Psoas muscle (tissue), 8 donors: ENCODE measurements at places on chromosomes 1 and 21. TPM values are rescaled to one million over a fixed set of nuclear protein-coding genes. Genes with fewer than 3 reads are reported as not detected.
A peak's percentile ranks its signal among the peaks of the same experiment; 100 is the strongest.

CYYR1 gene
- total RNA-seq: 7.1 TPM

LCE6A gene
- not detected for total RNA-seq

PLA2G2C gene
- not detected for total RNA-seq

MMEL1 gene
- total RNA-seq: not detected

KIF17 gene
- total RNA-seq: 1.1 TPM

EEIG2 gene
- total RNA-seq: 0.90 TPM

OR6K3 gene
- not detected for total RNA-seq

PPIAL4G gene
- total RNA-seq: not detected

- no peak overlapping the region for H3K27ac ChIP-seq
- no peak for DNase-seq
- H3K4me1 ChIP-seq: no peaks in the 10 kb centered on the region
- no peak overlapping the region for H3K4me3 ChIP-seq
- no peaks in the 10 kb centered on the region for H3K36me3 ChIP-seq
Measured at GRCh38 chr21:25375675-25376074, 231.6 kb downstream of the MRPL39 start.

DNA sequence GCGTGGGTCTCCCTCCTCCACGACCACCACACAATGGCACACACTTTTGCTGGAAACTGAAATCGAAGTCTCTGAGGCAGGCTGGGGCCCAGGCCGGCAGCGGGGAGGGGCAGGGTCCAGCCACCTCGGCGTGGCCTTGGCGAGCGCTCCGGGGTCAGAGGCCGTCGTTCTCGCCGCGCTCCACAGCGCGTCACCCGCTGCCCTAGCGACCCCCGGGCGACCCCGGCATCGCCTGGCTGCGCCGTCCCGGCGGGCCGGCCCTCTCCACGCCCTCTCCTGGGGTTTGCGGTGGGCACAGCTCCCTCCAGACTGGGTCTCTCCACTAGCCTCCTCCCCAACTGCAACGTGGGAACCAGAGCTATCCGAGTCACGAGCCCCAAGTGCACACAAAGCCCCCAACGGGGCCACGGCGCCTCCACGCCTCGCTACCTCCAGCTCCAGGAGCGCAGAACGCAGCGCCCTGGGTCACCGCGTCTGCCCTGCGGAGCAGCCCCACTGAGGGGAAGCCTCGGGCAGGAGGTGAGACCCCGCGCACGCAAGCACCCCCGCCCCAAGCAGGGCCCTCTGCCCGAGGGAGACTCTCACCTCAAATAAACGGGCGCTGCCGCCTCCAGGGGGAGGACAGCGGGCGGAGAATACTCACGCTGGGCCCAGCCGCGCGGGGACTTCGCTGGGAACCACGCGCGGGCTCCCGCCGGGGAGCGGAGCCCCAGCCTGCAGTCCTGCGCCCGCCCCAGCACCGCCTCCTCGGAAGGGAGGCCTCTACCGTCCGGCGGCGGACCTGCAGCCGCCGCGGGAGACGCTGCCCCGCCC lies 134.0 kb upstream of the BARHL2 start:
- H3K4me3 ChIP-seq: peak overlapping the region; percentile 98
- no peaks in the 10 kb centered on the region for H3K36me3 ChIP-seq
- no peaks in the 10 kb centered on the region for H3K27me3 ChIP-seq
- peak; percentile 85 for DNase-seq
- H3K27ac ChIP-seq: peak overlapping the region; percentile 46

GRCh38 chr21:31286621-31287020 lies 57.4 kb downstream of the TIAM1 start:
- no peak for DNase-seq
- no peaks in the 10 kb centered on the region for H3K4me1 ChIP-seq
- no peaks in the 10 kb centered on the region for H3K27me3 ChIP-seq
- H3K27ac ChIP-seq: no peak overlapping the region

GRCh38 chr1:202056644-202057334 lies 46.4 kb downstream of the ELF3 start:
- no peaks in the 10 kb centered on the region for H3K27me3 ChIP-seq
- DNase-seq: no peak
- no peak overlapping the region for H3K27ac ChIP-seq
- H3K4me1 ChIP-seq: no peaks in the 10 kb centered on the region
- no peaks in the 10 kb centered on the region for H3K36me3 ChIP-seq

DNA sequence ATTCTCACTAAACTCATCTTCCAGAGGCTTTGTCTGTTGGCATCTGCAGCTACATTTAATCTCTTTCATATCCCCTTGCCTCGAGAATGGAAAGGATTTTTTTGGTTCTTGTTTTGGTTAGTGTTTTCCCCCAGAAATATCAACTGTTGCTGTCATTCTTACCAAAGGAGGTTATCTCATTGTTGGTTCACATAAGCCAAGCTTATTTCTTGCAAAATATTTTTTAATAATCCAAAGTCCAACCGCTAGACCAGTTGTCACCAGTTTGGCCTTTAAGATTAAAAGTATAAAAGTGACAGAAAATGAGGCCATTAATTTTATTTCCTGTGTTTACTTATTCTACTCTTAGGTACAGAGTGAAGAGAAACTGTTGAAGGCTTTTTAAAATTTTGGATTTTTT lies 66.5 kb upstream of the PROX1 start:
- no peak for DNase-seq
- no peaks in the 10 kb centered on the region for H3K4me1 ChIP-seq
- no peaks in the 10 kb centered on the region for H3K27me3 ChIP-seq
- no peak overlapping the region for H3K4me3 ChIP-seq
- H3K36me3 ChIP-seq: no peaks in the 10 kb centered on the region
- no peak overlapping the region for H3K27ac ChIP-seq

- H3K27me3 ChIP-seq: peaks cover 10% of the 10 kb centered on the region
- no peak overlapping the region for H3K27ac ChIP-seq
- DNase-seq: no peak
- H3K4me3 ChIP-seq: no peak overlapping the region
- H3K36me3 ChIP-seq: no peaks in the 10 kb centered on the region
Measured at GRCh38 chr1:18397641-18398040, 83.1 kb upstream of the KLHDC7A start.

DNA sequence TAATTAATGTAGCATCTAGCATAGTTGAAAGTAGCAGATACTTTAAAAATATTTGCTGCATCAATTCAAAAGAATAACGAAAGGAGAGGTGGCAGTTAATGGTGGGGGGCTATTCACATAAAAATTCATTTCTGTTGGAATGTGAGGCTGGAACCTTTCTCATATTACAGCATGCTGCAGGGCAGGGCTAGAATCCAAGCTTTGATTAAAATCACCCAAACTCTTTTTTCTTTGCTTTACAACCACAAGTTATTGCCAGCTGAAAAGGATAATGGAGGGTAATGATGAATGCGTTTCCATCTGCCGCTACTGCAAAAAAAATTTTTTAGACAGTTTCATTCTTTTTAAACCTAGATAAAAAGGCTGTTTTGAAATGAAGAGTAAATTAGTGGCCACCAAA lies 9.8 kb downstream of the DISP1 start:
- H3K27ac ChIP-seq: no peak overlapping the region
- no peak for DNase-seq
- H3K4me1 ChIP-seq: peaks cover 5% of the 10 kb centered on the region
- no peaks in the 10 kb centered on the region for H3K36me3 ChIP-seq

- H3K27ac ChIP-seq: no peak overlapping the region
- no peaks in the 10 kb centered on the region for H3K36me3 ChIP-seq
- H3K27me3 ChIP-seq: no peaks in the 10 kb centered on the region
- no peak for DNase-seq
- peaks cover 13% of the 10 kb centered on the region for H3K4me1 ChIP-seq
- no peak overlapping the region for H3K4me3 ChIP-seq
Measured at GRCh38 chr1:183291802-183292514, 105.9 kb downstream of the LAMC2 start.

GRCh38 chr1:12275370-12275769 lies 45.5 kb downstream of the VPS13D start:
- H3K4me1 ChIP-seq: peaks cover 6% of the 10 kb centered on the region
- no peak overlapping the region for H3K4me3 ChIP-seq
- peaks cover 14% of the 10 kb centered on the region for H3K36me3 ChIP-seq

DNA sequence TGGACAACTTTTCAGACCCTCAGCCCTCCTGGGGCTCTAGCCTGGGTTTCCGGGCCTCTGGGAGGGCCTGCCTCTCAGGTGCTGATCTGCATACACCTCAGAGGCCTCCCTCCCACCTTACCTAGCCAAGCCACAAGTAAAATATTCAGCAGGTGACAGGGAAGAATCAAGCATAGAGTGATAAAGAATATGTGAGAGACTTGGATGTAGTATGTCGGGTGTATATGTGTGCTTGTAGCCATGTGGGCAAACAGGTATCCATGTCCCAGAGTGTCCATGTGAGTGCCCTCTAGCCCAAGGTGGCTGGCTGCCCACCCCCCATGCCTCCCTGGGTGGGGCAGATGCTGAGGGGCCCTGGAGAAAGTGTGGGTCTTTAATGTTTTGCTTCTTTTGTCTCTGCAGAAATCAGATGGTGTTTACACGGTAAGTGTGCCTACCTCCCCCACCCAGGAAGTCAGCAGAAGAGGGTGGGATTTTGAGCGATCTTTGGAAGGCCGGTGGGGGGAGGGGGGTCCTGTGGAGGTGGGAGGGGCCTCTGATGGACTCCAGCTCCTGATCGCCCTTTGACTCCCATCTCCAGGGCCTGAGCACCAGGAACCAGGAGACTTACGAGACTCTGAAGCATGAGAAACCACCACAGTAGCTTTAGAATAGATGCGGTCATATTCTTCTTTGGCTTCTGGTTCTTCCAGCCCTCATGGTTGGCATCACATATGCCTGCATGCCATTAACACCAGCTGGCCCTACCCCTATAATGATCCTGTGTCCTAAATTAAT lies 3.4 kb downstream of the FCER1G start:
- no peaks in the 10 kb centered on the region for H3K4me1 ChIP-seq
- H3K36me3 ChIP-seq: peaks cover 6% of the 10 kb centered on the region
- H3K27me3 ChIP-seq: no peaks in the 10 kb centered on the region
- no peak overlapping the region for H3K27ac ChIP-seq
- H3K4me3 ChIP-seq: no peak overlapping the region

- H3K4me3 ChIP-seq: no peak overlapping the region
- H3K36me3 ChIP-seq: no peaks in the 10 kb centered on the region
- H3K27me3 ChIP-seq: no peaks in the 10 kb centered on the region
- peak overlapping the region; percentile 36 for H3K27ac ChIP-seq
- DNase-seq: no peak
Measured at GRCh38 chr1:231584117-231584516, 42.5 kb upstream of the DISC1 start.

GRCh38 chr1:33057095-33057494 lies 20.4 kb upstream of the AK2 start:
- no peak overlapping the region for H3K4me3 ChIP-seq
- DNase-seq: no peak
- H3K4me1 ChIP-seq: no peaks in the 10 kb centered on the region
- no peak overlapping the region for H3K27ac ChIP-seq
- no peaks in the 10 kb centered on the region for H3K36me3 ChIP-seq
